ENCODE measurements at places on chromosomes 6 and 20.

DNA sequence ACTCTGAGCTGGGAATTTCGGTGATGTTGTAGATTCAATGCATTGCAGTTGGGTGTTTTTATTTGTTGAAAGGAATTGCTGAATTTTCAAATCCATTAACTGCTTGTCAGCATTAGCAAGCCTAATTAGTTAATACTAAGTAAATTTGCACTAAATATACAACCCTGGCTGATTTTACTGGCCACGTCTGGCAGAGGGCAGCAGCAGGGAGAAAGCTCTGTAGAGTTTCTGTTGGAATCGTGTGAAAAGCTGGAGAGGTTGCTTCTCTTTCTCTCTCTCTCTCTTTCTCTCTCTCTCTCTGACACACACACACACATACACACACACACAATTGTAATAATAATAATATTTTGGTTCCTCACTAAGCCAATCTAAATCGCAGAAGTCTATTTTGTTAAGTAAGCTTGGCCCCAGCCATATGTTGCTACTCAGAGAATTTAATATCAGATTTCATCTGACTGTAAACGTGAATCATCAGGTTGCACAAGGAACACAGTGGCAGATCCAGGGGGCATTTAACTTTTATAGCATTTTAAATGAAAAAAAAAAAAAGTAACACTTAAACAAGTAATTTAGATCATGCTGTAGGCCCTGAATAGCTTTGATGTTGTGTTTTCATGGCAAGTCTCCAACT, 289.5 kb downstream of the ESR1 start:
- DNase-seq = no peak

GRCh38 chr6:140590641-140591040, 1216.2 kb upstream of the CITED2 start:
- no peak for DNase-seq

DNA sequence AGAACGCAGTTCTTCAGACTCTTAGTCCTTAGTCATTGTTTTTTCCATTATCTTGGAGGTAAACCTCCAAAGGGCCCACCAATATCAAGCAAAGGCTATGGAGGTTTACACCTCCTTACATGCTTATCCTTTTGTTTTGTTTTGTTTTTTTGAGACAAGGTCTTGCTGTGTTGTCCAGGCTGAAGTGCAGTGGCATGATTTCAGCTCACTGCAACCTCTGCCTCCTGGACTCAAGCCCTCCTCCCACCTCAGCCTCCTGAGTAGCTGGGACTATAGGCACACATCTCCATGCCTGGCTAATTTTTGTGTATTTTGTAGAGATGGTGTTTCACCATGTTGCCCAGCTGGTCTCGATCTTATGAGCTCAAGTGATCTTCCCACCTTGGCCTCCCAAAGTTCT, 26.3 kb downstream of the ADGRG6 start:
- no peak for DNase-seq

GRCh38 chr20:24769878-24770627, 179.0 kb upstream of the CST7 start:
- peak; percentile 58 for DNase-seq

DNA sequence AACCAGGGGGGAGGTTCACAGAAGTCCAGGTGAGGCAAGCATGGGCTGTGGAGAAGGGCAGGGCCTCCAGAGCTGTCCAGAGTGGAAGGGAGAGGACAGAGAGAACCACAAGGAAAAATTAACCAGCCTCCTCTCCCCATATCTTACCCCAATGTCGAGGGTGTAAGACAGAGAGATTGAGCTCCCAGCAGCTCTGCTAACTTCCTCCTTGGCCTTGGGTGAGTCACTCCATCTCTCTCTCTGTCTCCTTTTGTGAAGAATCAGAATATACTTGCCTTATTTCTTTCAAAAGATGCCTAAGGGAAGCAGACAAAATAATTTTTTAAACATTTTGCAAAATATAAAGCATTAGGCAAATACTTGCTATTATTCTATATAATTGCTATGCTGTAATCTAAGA, 58.3 kb upstream of the IYD start:
- no peak for DNase-seq

- DNase-seq = peak; percentile 89
These were observed 92.9 kb upstream of the SHLD1 start for GRCh38 chr20:5657190-5657875.

DNA sequence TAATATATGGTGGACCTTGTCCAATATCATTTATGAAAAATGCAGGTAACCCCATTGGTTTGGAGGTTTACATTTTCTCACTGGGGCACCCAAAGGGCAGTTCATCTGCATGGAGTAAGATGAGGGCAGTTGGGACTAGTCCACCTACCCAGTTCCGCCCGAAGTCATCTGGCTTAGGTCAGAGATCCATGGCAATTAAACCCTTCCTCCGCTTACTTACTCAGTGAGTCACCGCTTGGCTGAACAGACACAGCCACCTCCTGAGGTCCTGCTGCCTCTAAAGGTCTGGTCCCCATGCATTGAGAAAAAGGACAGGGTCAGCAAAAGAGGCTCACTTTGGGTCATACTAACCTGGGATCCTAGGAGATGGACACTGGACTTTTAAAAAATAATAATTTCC, 102.9 kb upstream of the PRL start:
- no peak for DNase-seq

DNA sequence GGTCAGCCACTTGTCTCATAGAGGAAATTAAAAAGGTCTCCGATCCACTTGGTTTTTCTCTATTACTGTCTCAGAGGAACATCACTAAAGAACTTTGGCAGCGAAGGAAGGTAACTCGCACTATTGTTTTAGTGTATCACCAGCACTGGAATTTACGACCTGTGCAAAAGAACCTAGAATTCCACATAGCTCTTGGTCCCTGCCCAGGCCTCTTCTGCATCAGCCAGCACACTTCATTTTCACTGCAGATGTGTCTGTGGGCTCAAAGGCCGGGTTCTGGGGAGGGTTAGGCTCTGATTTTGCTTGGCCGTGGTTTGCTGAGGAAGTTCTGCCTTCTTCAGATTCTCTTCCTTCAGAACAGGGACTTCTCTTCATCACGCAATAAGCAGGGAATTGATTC, 102.8 kb upstream of the TMEM181 start:
- DNase-seq = no peak

DNA sequence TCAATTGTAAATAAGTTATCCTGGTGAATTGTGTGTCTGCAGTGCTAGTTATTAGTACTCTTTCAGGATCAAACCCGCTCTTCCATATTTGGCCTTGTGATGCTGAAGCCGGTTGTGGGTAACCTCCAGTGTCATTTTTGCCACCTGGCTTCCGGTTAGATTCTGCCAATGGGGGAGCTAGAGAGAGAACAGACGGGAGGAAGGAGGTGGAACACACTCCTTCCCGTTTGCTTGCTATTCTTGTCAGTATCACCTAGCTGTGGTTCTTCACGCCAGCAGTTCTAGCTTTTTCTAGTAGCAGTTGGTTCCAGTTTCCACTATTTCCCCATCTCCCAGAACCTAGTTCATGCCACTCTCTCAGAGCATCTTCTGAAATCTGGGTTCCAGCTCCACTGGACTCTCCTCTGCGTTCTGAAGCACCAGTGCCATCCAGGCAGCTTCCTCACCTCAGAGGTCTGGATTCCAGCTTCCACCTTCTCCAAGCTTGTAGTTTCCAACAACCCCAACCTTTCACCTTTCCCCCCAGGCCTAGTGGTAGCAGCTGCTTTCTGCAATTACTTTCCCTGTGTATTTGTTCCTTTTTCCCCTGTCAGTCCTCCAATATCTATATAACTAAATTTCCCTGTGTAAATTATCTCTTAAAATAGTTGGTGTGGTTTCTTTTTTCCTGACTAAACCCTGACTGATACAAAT, 46.9 kb upstream of the LOC128125822 start:
- no peak for DNase-seq

DNA sequence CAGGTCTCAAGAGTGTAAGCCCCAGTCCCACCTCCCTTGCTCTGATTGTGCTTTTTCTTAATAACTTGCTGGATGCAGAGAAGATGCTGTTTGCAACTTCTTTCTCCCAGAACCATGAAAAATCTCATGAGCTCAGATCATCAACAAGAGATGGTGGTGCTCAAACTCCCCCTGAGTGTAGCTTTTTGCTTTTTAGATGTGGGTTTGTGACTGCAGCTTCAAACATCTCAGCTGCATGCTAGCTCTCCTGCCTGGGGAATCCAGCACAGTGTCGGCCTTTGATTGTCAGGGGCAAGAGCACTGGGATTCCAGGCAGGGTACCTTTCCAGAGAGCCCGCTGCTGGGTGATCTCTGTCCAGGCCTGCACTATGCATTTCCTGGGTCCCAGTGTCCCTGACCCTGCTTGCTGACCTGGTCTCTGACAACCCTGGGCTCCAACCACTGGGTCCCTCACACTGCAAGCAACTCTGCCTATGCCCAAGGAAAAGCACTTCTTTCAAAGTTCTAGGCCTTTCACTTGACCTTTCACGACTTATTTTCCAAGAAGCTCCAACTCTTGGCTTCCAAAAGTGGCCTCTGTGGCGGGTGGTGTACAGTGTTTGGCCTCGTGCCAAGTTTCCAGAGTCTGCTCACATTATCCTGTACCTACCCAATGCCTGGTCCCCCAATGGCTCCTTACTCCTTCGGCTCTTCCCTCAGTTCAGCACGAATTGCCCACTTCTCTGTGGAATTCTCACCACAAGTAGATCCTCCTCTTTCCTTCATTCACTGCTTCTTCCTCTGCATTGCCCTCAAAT, 69.7 kb upstream of the LY86 start:
- no peak for DNase-seq

GRCh38 chr20:13791540-13792459, 7.0 kb downstream of the NDUFAF5 start:
- DNase-seq = no peak

GRCh38 chr6:43698584-43699349, 11.2 kb upstream of the MRPS18A start:
- no peak for DNase-seq

DNA sequence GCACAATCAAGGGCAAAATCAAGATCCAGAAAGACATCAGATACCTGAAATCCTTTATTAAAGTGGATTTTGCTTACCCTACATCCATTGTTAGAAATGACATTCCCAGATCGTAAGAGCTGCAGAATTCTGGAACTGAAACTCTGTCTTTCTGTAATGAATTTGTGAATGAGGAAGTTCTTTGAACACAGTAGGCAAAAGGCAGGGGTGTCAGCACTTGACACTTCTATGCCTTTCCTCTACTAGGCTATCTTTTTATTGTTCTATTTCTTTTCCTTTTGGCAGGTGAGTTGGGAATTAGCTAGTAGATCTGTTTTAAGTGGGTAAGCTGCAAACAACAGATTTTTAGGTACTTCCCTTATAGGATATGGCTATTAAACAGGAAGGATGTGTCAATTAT, 126.3 kb downstream of the CARMIL1 start:
- no peak for DNase-seq

DNA sequence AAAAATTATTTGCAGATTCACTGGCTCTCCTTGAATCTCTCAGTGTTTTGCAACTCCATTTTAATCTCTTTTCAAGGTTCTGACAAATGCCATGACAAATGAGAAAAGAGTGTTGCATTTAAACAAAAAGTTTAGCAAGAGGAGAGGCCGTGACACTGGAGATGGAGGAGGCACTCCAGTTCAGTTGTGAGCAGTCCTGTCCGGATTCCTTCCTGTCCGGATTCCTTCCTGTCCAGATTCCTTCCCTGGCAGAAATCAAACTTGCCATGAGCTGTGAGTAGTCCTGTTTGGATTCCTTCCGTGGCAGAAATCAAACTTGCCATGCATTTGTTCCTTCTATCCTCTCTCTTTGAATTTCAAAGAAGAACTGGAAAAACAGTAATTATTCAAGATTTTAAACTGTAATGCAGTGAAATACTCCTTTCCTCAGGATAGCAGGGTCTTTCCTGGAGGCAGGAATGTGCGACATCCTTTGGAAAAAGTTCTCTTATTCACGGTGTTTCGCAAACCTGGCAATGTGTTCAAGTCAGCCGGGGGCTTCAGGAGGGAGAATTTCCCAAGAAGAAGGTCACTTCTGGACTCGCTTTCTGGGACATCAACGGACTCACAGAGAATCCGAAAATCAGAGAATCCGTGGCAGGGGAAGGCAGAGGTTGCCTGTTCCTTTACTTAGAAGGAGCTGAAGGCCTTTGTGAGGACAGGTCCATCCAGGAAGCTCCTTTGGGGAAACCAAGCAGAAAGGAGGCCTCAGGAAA, 48.7 kb upstream of the DACT2 start:
- DNase-seq = no peak

- DNase-seq = no peak
These were observed 11.2 kb upstream of the SERPINB6 start for GRCh38 chr6:2982426-2983117.

DNA sequence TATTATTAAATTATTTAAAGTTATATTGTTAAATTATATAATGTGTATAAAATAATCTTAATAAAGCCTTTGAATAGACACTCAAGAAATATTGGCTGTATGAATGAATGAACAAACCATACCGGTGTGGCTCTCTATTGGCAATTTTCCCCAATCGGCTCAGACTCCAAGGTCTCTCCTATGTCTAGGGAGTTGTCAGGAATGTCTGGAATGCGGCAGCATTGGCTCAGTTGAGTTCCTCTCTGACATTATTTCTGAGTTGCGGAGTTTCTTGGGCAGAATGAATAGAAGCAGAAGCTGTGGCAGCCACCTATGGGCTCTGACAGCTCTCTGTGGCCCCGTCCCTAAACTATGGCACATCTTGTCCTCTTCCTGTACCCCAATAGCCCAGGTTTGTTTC, 111.0 kb downstream of the SOBP start:
- DNase-seq = peak; percentile 68

DNA sequence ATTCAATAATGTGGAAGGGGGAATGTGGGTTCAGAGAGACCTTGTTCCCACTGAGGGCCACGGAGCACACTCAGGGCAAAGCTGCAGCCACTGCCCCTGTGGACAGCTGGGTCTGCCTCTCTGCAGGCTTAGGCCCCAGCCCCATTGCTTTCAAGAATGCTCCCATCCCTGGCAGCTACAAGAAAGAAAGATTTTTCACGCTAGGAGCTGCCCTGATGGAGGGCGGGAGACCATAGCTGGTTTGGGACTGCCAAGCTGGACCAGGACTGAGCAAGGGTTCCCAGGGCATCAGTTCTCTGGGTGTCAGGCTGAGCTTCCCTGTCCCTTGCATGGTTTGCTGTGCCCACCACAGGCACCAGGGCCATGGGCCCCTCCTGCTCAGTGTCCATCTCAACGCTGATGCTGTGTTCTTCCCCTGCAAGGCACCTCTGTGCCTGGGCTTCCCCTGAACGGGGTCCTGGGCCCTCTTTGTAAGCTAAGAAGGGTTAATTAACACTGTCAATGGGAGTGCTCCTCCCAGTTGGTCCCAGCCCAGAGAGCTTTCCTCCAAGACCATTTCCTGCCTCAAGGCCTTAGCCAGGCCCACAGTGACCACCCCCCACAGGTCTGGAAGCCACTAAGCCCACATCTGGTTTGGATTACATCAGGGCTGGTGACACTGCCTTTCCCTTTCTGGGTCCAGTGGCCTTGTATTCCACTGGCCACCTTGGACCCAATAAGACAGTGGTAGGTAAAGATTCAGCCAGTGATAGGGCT, 8.4 kb downstream of the FOXS1 start:
- peak; percentile 74 for DNase-seq
